ENCODE measurements at places on chromosomes 1 and 21.

- DNase-seq, result peak; percentile 95
Observed at GRCh38 chr1:244461245-244462071, at the start of gene CATSPERE. CATSPERE (plus strand) TSS chr1:244461273; CDS start chr1:244461430, 157 bp downstream.

- no peak for DNase-seq
Observed at GRCh38 chr21:41594268-41594667, 86.3 kb upstream of the TMPRSS2 start.

- no peak for DNase-seq
Observed at GRCh38 chr1:201430776-201431175, 9.2 kb upstream of the TNNI1 start.

GRCh38 chr1:160579216-160579701 lies at the start of gene CD84:
CD84 (minus strand) TSS chr1:160579496; CDS start chr1:160579437, 59 bp downstream.
- peak; percentile 64 for DNase-seq

DNA sequence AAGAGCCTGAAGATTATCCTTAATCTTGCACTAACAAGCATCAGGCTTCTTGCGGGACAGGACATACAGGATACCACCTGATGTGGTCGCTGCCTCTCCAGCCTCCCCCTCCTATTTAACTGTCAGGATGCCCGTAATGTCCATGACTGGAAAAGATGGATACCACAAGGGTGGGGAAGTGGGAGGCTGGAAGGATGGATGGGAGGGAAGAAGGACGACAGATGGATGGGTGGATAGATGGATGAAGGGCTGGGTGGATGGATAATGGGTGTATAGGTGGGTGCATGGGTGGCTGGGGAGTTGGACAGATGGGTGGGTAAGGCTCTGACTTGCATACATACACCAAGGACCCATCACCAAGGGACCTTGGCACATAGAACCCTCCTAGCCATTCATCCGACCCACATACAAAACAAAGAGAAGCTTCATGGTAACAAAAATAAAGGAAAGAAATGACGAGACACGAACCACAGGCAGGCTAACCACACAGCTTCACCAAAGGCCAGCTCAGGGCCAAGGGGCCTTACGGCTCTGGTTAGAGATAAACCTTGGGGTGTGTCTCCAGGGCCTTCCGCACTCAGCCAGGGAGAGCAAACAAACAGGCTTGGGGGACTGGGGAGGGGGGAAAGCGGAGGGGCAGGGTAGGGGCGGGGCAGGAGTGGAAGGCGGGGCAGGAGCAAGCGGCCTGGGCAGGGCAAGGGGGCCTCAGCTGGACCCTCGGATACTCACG lies 50.5 kb downstream of the HSPG2 start:
- no peak for DNase-seq

- DNase-seq, result no peak
Observed at GRCh38 chr1:227744668-227745067, 9.4 kb downstream of the SNAP47 start.

DNA sequence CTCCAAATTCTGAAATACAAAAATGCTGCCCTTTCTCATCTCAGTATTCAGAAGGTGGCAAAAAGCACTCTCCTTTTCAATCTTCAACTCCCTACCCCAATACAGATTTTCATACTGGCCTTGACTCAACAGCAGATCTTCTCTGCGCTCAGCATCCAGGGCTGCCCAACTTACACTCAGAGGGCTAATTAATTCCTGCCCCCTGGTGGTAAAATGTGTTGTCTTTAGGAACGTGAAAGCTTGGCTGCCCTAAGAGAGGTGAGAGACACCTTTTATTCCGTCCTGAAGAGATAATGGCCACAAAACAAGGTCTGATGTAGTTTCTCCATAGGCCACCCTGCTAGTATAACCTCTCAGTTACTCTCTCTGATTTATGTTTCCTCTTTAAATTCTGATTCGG lies 25.0 kb downstream of the KRTAP24-1 start:
- no peak for DNase-seq

GRCh38 chr1:245026247-245026646 lies 128.5 kb upstream of the KIF26B start:
- no peak for DNase-seq

- DNase-seq, result no peak
Observed at GRCh38 chr1:91200675-91201074, 178.8 kb upstream of the ZNF644 start.

DNA sequence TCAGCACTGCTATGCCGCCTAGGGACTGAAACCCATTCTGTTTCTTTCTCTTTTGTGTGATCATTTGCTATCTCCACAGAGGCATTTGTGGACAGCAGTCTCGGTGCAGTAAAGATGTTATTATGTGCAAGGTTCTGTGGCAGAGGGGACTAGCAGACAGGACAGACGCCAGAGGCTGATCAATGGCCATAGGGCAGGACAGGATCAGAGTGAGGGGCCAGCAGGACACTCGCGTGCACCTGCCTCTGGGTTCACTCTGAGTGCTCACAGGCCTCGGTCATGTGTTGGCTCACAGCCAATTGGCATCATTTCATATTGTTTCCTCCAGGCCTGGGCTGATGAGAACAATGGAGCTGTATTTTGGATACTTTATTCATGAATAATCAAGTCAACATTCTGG lies 212.6 kb downstream of the TGFB2 start:
- DNase-seq, result no peak

- DNase-seq, result no peak
Observed at GRCh38 chr1:200317236-200317635, 92.6 kb downstream of the ZNF281 start.

DNA sequence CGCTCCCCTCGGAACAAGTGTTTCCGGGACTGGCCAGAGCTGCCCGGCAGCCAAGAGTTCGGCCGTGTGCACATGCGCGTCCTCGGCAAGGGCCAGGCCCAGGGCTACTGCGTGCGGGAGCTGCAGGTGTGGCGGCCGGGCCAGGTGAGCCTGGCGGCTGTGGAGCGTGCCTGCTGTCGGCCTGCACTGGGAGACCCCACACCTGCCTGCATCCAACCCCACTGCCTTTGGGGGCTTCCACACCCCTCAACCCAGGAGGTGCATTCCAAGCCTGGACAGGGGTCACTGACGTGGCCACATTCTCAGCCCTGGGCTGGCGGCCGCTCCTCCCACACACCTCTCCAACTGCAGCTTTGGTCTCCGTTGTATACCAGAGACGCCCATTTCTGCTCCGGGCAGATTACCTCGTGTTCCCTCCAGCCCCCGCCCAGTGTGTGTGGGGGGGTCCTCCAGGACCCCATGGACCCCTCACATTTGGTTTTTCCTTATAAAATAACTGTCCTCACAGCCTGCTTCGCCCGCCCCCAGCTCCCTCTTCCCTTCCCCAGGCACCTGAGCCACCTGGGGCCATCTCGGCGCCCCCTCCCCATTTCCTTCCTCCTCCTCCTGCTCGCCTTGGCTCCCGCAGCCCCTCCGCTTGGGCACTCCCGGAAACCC lies 6.1 kb downstream of the RNF223 start:
- DNase-seq, result no peak

DNA sequence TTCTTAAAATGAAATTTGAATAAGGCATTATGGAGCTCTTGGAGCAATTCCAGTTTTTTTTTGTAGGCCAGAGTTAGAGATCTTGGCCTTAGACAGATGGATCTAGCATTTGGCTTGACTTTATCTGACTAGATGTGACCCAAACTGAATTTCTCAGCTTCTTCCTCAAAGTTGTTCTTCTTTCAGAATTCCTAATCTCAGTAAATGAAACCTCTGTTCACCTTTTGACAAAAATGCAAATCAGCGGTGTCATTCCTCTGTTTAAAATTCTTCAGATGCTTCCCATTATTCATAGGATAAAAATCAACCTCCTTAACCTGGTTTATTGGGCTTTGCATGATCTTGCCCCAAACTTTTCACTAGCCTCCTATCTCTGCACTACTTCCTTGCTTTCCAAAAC lies 177.6 kb downstream of the RASAL2 start:
- no peak for DNase-seq

- no peak for DNase-seq
Observed at GRCh38 chr1:53378061-53378460, 50.2 kb upstream of the LRP8 start.

DNA sequence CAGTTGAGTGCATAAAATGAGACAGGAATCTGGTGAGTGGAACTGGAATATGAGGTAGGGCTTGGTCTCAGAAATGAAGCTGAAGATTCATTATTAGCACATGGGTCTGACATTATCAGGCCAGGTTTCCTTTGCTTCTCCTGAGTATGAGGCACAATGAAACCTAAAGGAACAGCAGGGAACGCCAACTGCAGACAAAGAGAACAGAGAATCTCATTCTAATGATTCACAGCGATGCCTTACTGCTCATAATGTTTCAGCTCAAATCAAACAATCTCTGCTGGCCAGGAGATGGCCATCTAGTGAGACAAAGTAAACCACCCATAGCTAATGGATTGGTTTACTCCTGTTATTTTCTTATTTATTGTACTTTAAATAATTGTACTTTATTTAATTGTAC lies 133.5 kb downstream of the C1orf21 start:
- no peak for DNase-seq

DNA sequence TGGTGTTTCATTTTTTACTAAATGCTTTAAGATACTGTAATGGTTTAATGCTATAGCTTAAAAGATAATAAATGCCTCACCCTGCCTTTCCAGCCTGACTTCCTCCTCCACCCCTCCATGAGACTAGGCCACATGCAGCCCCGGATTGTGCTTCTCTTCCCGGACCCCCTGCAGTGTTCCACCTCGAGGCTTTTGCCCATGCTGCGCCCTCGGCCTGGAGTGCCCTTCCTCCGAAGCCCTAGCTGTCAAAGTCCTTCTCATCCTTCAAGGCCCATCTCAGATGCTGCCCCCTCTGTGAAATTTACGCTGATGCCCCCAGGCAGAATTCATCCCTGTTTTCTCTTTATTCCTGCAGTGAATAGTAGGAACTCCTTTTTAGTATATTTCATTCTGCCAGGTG lies 98.5 kb downstream of the ATP5PO start:
- DNase-seq, result no peak

- peak; percentile 55 for DNase-seq
Observed at GRCh38 chr1:58576727-58577653, at the start of gene TACSTD2. TACSTD2 (minus strand) TSS chr1:58577252; CDS start chr1:58577156, 96 bp downstream.

DNA sequence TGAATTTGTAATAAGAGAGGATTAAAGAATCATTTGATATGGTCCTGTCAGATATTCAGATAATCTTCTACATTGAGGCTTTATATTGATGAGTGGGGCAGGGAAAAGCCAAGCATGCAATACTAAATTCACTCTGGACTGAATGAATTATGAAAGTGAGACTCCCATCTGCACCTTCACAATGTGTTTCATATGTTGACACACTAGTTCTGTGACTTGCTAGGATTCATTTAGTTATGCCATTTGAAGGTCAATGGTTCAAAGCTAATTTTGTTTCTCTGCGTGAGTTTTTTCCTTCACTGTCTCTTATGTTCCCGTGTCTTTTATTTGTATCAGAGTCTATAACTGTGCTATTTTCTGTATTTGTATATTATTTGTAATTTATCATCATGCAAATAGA lies 1332.5 kb downstream of the KCNT2 start:
- DNase-seq, result no peak

GRCh38 chr1:211358685-211359084 lies 32.1 kb downstream of the TRAF5 start:
- DNase-seq, result no peak

DNA sequence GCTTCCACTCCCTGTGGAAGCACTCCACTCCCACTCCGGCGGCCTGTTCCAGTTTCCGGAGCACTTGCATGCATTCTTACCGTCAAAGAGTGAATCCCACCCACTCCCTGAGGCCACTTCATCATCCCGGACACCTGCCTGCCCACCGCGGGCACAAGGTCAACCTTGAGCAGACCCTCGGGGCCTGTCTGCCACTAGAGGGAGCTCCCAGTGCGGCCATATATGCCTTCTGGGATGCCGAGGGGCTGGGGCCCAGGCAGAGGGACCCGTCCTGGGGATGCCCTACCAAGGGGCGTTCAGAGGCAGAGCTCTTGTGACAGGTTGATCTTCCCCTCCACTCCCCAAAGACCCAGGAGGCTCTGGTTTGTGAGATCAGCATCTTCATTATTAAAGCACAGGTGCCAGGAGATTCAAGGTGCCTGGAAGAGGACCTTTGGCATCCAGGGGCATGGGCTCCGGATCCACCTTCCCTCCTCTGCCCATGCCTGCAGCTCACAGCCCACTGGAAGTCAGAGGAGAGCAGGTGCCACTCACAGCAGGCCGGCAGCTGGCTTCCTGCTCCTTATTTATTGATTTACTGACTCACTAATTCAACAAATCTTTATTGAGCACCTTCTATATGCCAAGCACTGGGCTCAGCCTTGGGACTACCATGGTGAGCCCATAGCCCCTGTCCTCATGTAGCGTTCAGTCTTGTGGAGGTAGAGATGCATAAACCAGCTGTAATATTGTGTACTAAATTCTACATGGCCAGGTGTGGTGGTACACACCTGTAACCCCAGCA lies 47.3 kb downstream of the UBIAD1 start:
- peak; percentile 11 for DNase-seq
